ENCODE measurements at places on chromosomes 2 and 18. TPM values are rescaled to one million over a fixed set of nuclear protein-coding genes. Genes with fewer than 3 reads are reported as not detected.

Gene ARHGAP15
- total RNA-seq = 0.88 TPM

Gene RAX
- not detected for total RNA-seq

Gene MYO3B
- 0.36 TPM for total RNA-seq

Gene ZCCHC2
- total RNA-seq = 10.1 TPM

Gene LDAH
- 17.4 TPM for total RNA-seq

Gene LHCGR
- total RNA-seq = not detected

Gene PDK1
- 18.9 TPM for total RNA-seq

Gene OTX1
- total RNA-seq = not detected

Gene TRAPPC8
- total RNA-seq = 48.0 TPM

Gene CIDEA
- not detected for total RNA-seq

Gene ZAP70
- total RNA-seq = under 0.01 TPM

Gene LAMA3
- 8.3 TPM for total RNA-seq

Gene AGXT
- not detected for total RNA-seq

Gene C2orf66
- 0.36 TPM for total RNA-seq

Gene AQP4
- total RNA-seq = not detected

Gene MYO7B
- total RNA-seq = under 0.01 TPM

Gene MRO
- total RNA-seq = 1.8 TPM

Gene ZSWIM2
- not detected for total RNA-seq

Gene NBAS
- total RNA-seq = 98.1 TPM

Gene MGAT4A
- 0.36 TPM for total RNA-seq

Gene PER2
- total RNA-seq = 9.4 TPM

Gene C2orf92
- 2.5 TPM for total RNA-seq

Gene NOSTRIN
- total RNA-seq = 1.4 TPM

Gene TMEM237
- 43.6 TPM for total RNA-seq

Gene FOSL2
- total RNA-seq = 86.9 TPM

Gene RFX8
- total RNA-seq = 7.6 TPM

Gene KLHL41
- total RNA-seq = 1.2 TPM

Gene EFEMP1
- 1,564 TPM for total RNA-seq

Gene EGR4
- not detected for total RNA-seq

Gene CCDC93
- total RNA-seq = 40.5 TPM

Gene VWA3B
- 0.59 TPM for total RNA-seq

Gene CRYBA2
- not detected for total RNA-seq

Gene GCFC2
- 19.5 TPM for total RNA-seq

Gene FAM228A
- 1.4 TPM for total RNA-seq

Gene TUBA3E
- not detected for total RNA-seq

Gene C2orf81
- 0.72 TPM for total RNA-seq

Gene SNED1
- total RNA-seq = 127 TPM

Gene PROM2
- total RNA-seq = 0.36 TPM

Gene CHRND
- not detected for total RNA-seq

Gene ALPG
- not detected for total RNA-seq

Gene CFC1
- total RNA-seq = not detected

Gene HOXD9
- total RNA-seq = 0.36 TPM

Gene LAPTM4A
- total RNA-seq = 275 TPM

Gene ANKRD30BL
- 0.29 TPM for total RNA-seq

Gene ANKRD62
- total RNA-seq = not detected

Gene CYP27A1
- total RNA-seq = 25.0 TPM

Gene C2orf15
- total RNA-seq = 0.59 TPM

Gene HOXD8
- 3.3 TPM for total RNA-seq

Gene COL4A3
- not detected for total RNA-seq

Gene CAPN14
- total RNA-seq = under 0.01 TPM

Gene KHK
- total RNA-seq = 0.36 TPM

Gene PDE11A
- 0.36 TPM for total RNA-seq

Gene METTL21A
- total RNA-seq = 8.5 TPM
